ENCODE measurements at places on chromosomes 11 and 22.
A peak's percentile ranks its signal among the peaks of the same experiment; 100 is the strongest.

- DNase-seq, result no peak
Observed at GRCh38 chr11:28529046-28529445, 420.9 kb downstream of the METTL15 start.

DNA sequence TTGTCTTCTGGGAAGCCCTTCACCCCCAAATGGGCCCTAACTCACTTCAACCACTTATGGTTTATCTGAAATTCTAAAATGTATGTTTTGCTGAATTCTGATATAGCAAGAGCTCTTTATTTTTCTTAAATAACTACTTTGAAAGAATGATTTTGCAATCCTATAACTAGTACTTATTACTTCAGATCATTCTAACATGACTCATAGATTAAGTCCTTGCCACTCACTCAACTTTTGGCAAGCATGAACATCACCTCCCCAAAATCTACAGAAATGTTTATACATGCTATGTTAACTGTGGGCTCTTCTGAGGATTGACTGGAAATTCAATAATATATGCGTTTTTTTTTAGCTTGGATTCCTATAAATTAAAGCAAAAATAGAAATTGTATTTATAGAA, 367.4 kb upstream of the FAT3 start:
- no peak for DNase-seq

DNA sequence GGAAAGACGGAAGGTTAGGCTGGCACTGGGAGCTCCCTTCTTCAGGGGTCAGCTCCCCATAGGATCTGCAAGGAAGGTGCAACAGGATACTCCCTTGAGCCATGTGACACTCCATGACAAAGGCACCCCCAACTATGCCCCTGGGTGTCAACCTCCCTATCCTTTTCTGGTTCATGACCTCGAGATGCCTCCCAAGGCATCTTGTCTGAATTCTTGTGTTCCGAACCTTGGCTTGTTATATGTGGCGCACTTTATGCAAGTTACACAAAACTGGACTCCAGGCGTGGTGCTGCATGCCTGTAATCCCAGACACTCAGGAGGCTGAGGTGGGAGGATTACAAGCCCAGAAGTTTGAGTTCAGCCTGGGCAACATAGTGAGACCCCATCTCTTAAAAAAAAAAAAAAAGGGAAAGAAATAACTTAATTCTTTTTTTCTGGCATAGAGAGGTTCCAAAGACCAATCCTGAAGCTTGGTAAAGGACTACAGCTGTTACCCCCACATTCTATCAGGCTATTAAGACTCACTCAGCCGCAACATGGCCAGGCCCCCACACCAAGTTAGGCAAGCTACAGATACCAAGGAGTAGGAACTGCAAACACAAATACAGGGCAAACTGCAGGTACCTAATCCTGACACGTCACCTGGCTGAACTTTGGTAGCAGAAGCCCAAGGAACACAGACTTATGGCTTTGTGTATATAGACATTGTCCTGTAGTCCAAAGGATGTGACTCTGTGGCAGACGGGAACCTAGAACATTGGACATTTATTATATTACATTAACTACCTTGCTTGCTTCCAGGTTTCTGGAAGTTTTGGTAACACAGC, 1.4 kb downstream of the C11orf24 start:
- DNase-seq, result no peak

GRCh38 chr22:30841273-30841672, 127.3 kb downstream of the MORC2 start:
- DNase-seq, result no peak

DNA sequence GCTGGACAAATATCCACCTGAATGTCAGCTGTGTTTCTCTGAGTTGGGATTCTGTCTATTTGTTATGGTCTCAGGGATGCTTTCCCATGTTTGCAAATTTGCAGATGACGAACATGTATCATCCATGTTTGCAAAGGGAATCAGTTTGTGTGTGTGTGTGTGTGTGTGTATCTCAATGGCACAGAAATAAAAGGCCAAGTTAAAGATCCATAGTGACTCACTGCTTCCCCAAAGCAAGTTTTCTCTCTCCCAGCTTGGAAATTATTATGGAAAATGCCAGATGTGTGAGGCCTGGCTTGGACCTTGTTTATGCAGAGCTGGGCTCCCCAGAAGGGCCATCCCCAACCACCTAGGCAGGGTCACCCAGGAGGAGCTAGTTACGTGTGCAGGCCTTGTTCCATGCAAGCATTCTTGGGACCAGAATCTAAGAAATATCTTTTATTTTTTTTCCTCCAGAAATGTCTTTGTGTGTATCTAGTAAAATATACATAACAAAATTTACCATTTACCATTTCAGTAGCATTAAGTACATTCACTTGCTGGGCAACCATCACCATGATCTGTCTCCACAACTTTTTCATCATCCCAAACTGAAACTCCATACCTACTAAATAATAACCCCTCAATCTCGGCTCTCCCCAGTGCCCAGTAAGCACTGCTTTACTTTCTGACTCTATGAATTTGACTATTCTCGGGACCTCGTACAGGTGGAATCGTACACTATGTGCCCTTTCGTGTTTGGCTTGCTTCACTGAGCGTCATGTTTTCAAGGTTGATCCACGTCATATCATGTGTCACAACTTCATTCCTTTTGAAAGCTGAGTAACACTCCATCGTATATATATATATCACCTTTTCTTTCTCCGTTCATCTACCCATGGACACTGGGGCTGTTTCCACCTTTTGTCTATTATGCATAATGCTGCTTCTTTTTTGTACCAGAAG, 56.6 kb upstream of the WNT7B start:
- no peak for DNase-seq

DNA sequence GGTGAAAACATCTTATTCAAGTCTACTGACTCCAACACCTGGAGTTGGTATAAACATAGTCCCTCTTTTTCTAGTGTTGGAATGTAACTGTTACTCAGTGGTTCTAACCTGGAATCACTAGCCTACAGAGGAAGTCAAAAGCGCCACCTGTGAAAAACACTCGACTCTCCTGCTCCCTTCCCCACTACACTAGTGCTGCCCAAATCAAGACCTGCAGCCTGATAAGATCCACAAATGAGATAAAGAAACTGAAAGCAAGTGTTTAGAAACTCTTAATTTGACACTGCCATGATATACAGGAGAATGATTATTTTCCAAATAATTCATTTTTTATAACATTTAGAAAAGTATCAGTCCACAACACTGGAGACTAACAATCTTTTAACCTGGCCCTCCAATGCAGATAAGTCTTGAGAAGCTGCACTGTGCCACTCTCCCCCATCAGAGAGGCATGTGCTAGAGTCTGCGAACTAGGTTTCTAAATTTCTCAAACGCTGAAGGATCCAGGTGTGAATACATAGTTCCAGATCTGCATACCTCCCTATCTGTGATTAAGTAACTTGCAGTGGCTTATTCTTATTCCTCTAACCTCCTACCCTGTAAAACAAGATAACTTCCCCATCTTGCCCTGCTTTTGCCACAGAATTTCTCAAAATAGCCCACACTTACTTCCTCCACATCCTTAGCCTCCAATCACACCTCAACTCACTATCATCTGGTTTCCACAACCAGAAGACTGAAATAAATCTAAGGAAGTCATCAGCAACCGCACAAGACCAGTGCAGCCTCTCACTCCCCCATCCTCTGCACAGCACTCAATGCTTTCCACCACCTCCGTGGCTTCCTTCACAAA, 88.1 kb downstream of the RRAS2 start:
- no peak for DNase-seq

DNA sequence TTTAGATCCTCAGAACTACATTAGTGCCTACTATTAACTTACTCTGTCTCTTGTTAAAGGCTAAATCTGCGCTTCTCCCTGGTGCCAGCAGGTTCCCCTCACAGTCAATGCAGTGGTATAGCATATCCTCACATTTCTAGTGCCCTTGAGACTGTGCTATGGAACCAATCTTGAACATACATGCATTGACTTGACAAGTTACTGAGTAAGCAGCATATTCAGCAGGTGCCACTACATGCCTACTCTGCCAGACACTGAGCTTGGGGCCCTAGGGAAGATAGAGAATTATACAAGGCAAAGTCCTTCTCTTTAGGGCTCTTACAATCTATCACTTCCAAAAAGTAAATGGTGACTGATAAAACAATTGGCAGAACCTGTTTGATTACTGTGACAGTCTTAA, 3.2 kb downstream of the FUT4 start:
- DNase-seq, result no peak

DNA sequence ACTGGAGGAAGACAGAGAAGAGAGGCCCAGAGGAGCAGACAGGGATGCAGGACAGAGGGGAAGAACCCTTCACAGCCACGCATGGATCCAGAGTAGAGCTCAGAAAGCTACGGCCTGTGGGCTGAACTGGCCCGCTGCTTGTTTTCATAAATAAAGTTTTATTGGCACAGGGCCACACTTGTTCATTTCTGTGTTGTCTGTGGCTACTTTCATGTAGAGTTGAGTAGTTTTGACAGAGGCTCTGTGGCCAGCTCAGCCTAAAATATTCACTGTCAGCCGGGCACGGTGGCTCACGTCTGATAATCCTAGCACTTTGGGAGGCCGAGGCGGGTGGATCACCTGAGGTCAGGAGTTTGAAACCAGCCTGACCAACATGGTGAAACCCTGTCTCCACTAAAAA, 26.2 kb upstream of the GAL start:
- no peak for DNase-seq

DNA sequence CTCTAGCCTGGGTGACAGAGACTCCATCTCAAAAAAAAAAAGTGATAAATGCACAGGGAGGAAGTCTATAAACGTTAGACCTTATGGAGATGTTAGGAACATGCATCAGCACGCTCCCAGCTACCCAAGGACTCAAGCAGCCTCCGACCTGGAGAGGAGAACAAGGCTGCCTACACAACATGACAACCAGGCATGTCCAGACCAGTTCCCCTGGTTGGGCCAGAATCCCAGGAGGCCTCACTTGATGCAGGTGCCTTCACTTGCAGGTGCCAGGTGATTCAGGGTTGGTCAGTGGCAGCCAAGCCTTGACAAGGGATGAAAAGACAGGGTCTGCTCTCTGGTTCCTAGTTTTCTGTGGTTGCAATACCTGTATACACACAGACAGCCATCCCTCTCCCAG, 5.9 kb downstream of the RANGAP1 start:
- DNase-seq, result no peak

DNA sequence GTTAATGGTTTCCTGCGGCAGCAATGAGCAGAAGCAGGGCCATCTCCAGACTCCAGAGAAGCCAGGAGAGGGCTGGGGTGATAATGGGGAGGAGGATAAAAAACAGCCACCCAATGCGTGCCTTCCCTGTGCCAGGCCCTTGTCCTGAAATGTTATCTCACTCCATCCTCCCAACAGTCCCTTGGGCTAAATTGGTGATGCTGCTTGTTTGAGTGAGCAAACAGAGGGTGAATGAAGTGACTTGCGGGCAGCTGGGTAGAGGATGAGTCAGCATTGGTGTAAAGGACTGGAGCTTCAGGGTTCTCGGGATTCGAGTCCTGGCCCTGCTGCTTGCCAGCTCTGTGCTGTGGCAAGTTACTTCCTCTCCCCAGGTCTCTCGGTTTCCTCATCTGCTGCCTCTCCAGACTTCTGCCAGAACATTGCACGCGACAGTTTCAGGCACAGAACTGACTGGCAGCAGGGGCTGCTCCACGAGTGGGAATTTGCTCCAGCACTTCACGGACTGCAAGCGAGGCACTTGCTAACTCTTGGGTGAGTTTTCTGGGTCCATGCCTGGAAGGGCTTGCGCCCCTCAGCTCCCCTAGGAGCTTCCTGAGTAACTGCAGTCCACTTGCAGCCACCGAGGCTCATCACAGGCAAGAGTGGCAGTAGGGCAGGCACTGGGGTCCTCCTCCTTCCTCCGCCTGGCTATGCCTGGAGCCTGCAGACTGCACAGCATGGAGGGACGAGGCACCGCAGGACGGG, at the start of gene P2RY6:
Gene P2RY6, plus strand, starts transcription at position 403 of the 744 bp plus-strand sequence. CDS start 24,181 bp downstream, outside the sequence.
- DNase-seq, result no peak

GRCh38 chr11:59755701-59756557, 753 bp downstream of the STX3 start:
- peak; percentile 50 for DNase-seq

- peak; percentile 47 for DNase-seq
Observed at GRCh38 chr11:43992834-43993637, 50.6 kb downstream of the C11orf96 start.

DNA sequence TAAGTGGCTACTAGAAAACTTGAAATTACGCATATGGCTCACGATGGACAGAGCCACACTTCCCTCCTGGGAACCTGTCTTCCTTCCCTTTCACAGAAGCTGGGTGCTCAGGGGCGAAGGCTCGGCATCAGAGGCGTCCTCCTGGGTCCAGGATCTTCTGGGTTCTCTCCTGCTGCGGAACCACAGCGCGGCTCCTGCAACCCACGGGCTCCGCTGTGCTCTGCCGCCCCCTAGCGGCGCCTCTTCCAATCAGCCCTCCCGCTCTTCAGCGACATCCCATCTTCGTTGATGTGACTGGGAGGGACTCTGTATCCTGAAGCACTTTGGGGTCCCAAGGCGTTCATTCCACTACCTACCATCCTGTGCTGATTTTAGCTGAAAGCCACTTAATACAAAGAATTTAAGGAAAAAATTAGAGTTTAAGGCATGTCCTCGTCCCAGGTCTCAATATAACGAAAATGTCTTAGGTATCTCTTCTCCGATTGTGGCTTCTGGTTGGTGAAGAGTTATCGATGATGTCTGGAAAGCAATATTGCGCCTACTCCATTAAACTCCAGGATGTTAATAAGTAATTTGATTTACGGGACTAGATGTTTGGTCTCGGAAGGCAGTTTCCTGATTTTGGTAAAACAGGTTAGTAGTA, 14.8 kb upstream of the RPS3 start:
- peak; percentile 73 for DNase-seq

GRCh38 chr11:102007567-102008437, 39.4 kb upstream of the CFAP300 start:
- no peak for DNase-seq

GRCh38 chr11:43269254-43269918, 42.4 kb upstream of the API5 start:
- peak; percentile 33 for DNase-seq

DNA sequence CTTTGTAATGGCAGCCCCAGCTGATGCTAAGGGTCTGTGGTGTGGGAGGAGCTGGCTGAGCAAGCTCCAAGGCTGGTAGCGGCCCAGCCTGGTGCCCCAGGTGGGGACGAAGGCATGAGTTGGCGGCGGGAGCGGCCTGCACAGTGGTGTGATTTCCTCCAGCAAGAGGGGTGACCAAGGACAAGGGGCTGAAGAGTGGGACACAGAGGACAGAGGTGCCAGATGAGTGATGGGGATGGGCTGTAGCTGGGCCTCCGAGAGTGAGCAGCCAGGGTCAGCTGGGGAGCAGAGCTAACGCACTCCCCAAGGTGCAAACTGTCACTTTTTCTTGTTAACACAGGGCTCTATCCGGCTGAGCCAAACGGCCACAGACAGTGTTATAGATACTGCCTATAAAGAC, 229.2 kb upstream of the TBCEL start:
- DNase-seq, result no peak
